ENCODE measurements at places on chromosomes 1 and 21. TPM values are rescaled to one million over a fixed set of nuclear protein-coding genes. Genes with fewer than 3 reads are reported as not detected.

MLLT11 gene
- 17.5 TPM for total RNA-seq

CREB3L4 gene
- 9.4 TPM for total RNA-seq

CD1C gene
- total RNA-seq, result not detected

ATP5IF1 gene
- 607 TPM for total RNA-seq

SKI gene
- 18.4 TPM for total RNA-seq

TFF3 gene
- total RNA-seq, result 9.6 TPM

Data from airway epithelial cell (primary cell).